ENCODE measurements at places on chromosomes 3 and 15.

DNA sequence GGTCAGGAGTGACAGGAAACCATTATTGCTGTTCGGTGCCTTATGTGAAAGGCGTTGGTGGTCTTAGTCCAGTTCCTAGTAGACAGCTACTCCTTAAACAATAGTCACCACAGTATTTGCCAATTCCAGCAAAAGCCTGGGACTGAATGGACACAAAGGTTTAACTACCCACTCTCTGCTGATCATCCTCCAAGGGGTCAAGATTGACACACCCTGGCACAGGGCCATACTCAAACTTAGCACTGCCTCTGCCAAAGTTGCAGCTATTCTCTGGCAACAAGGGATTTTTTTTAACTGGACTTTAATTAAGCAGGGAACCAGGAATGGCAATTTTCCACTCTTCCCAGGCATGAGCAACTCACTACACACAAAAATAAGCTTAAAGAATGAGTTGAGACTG lies 193.9 kb downstream of the NLGN1 start:
- H3K27me3 ChIP-seq, result no peaks in the 10 kb centered on the region
- DNase-seq, result no peak
- no peak overlapping the region for H3K27ac ChIP-seq
- no peaks in the 10 kb centered on the region for H3K4me1 ChIP-seq
- no peaks in the 10 kb centered on the region for H3K36me3 ChIP-seq

- DNase-seq, result no peak
- no peak overlapping the region for H3K27ac ChIP-seq
- no peaks in the 10 kb centered on the region for H3K36me3 ChIP-seq
- no peak overlapping the region for H3K4me3 ChIP-seq
Observed at GRCh38 chr15:38029736-38030135, 95.3 kb downstream of the TMCO5A start.

GRCh38 chr15:77541421-77542181 lies 91.1 kb downstream of the LINGO1 start:
- no peak overlapping the region for H3K27ac ChIP-seq
- no peak for DNase-seq
- peaks cover 13% of the 10 kb centered on the region for H3K4me1 ChIP-seq
- H3K27me3 ChIP-seq, result peaks cover 35% of the 10 kb centered on the region

- H3K27ac ChIP-seq, result no peak overlapping the region
- no peak overlapping the region for H3K4me3 ChIP-seq
- H3K27me3 ChIP-seq, result no peaks in the 10 kb centered on the region
- H3K4me1 ChIP-seq, result no peaks in the 10 kb centered on the region
Observed at GRCh38 chr15:84035399-84035766, 200.2 kb upstream of the GOLGA6L4 start.

- peak; percentile 21 for DNase-seq
- H3K4me1 ChIP-seq, result no peaks in the 10 kb centered on the region
- H3K36me3 ChIP-seq, result no peaks in the 10 kb centered on the region
- no peak overlapping the region for H3K4me3 ChIP-seq
- no peak overlapping the region for H3K27ac ChIP-seq
- no peaks in the 10 kb centered on the region for H3K27me3 ChIP-seq
Observed at GRCh38 chr3:96863129-96863740, 48.8 kb downstream of the EPHA6 start.

- H3K36me3 ChIP-seq, result peaks cover 4% of the 10 kb centered on the region
- H3K27ac ChIP-seq, result no peak overlapping the region
Observed at GRCh38 chr15:22878103-22878502, 39.6 kb downstream of the NIPA2 start.

GRCh38 chr3:133812872-133813271 lies 7.3 kb downstream of the SRPRB start:
- no peaks in the 10 kb centered on the region for H3K27me3 ChIP-seq
- H3K36me3 ChIP-seq, result peaks cover 40% of the 10 kb centered on the region
- no peak overlapping the region for H3K27ac ChIP-seq
- peaks cover 8% of the 10 kb centered on the region for H3K4me1 ChIP-seq
- no peak overlapping the region for H3K4me3 ChIP-seq

GRCh38 chr3:67976663-67977062 lies 322.3 kb upstream of the SUCLG2 start:
- H3K4me3 ChIP-seq, result no peak overlapping the region
- no peaks in the 10 kb centered on the region for H3K4me1 ChIP-seq
- H3K27ac ChIP-seq, result no peak overlapping the region
- DNase-seq, result no peak

Data from activated naive CD4-positive, alpha-beta T cell treated with anti-CD3 and anti-CD28 coated beads, Interleukin-2, amount 10 ng/mL, durations not matched to agents 7 days and 5 days (primary cell).